Epithelial cell of esophagus (primary cell): ENCODE measurements at places on chromosomes 2 and 18.

DNA sequence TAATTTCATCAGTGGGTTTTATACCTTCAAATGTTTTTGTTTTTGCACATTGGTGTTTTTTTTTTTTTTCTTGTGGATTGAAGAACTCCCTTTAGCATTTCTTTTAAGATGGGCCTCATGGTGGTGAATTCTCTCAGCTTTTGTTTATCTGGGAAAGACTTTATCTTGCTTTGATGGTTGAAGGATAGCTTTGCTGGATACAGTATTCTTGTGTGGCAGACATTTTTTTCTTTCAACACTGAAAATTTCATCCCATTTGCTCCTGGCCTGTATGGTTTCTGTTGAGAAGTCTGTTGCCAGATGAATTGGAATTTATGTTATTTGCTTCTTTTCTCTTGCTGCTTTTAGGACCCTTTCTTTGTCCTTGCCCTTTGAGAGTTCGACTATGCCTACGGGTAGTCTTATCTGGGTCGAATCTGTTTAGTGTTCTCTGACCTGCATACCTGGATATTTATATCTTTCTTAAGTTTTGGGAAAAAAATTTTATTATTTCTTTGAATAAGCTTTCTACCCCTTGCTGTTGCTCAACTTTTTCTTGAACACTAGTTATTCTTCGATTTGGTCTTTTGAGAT, 25.6 kb downstream of the PRKRA start:
- DNase-seq, result no peak

DNA sequence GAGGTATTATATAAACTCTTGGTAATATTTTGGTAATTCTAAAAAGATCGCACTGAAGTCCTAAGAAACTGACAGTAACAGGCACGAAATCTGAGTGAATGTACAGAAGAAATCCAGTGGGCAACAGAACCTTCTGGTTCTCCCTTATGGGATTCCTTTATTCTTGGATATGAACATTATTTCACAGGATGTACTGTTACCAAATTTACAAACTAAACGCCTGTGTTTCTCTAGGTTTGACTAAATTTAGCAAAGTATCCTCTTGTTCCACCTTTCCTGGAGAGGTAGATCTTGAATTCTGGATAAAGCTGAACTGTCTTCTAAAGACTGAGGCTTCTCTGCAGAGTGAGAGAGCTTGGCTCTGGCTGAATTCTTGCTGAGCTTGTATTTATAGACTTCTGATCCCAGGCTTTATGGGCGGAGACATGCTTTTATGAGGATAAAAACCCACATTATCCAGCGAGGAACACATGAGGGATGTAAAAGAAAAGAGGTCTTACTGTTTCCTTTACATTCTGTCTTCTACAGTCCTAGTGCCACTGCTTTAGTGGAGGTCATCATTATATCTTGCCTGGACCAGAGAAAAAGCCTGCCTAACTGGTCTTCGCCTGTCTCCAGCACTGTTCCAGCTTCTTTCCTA, 220.8 kb downstream of the CDH2 start:
- no peak for DNase-seq

GRCh38 chr2:40457837-40458236, 5.9 kb upstream of the SLC8A1 start:
- DNase-seq, result no peak

DNA sequence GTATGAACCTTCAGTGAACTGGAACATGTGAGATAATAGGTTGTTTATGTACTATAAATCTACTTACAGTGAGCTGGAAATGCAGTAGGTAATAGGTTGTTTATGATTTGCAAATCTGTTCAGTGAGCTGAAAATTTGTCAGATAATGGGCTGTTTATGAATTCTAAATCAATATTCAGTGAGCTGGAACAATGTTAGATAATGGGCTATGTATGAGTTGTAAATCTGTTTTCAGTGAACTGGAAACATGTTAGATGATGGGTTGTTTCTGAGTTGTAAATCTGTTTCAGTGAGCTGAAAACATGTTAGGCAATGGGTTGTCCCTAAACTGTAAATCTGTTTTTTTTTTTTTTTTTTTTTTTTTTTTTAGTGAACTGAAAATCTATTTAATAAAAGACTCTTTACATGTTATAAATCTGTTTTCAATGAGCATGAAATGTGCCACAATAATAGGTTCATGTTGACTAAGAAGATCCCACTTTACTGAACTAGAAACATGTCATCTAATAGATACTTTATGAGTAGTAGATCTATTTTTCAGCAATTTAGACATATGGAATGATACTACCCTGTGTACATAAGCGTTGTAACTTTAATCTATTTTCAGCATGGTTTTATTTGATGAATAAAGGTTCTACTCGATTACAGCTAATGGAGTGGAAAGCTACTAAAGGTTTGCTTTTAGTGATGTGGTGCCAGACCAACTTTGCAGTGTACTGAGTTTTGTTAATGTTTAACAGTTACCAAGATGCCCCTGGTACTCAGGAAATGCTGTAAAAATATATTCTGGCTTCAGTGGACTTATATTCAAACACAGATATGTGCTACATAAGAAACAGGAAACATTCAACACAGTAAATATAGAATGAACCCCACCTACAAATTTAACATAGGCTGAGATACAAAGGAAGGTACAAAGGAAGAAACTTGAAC, 1471.8 kb downstream of the LRP1B start:
- no peak for DNase-seq

DNA sequence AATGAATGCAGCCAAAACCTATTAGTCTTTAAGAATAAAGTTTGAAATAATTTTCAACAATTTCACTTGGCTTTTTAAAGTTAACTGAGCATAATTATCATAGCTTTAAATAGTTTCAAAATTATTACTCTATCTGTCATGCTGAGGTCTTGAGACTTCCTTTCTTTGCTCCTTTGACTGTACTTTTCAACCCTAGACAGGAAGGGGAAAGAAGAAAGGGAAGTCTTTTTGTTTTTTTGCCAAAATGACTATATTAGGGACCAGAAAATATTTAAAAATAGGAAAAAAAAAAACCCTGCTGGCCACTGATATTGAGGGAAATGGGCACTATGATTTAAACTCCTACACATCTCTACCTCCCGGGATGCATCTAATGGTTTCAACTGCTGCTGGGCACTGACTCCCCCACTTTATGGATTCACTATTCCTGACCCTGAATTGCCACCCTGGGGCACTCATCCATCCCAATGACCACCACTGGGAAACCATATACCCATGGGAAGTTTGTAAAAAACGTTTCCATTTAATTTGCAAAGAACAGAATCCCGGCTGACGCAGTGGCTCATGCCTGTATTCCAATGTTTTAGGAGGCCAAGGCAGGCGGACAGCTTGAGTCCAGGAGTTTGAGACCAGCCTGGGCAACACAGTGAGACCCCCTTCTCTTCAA, 50.5 kb downstream of the GAREM1 start:
- DNase-seq, result no peak

DNA sequence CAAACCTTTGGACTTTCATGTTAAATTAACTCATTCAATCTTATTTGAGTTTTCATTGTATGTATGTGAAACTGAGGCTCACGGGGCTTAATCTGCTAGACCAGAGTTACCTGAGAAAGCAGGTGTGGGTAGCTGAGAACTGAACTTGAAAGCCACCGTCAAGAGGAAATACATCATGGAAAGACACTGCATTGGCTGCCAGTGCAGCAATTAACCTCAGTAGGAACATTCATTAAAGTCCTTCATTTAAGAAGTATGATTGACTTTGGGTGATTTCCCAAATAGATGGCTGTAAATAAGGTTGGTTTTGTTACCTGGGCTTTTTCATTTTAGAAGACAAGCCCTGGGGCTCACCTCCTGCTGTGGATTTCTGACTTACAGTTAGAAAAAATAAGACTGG, 36.5 kb upstream of the MGAT5 start:
- no peak for DNase-seq

DNA sequence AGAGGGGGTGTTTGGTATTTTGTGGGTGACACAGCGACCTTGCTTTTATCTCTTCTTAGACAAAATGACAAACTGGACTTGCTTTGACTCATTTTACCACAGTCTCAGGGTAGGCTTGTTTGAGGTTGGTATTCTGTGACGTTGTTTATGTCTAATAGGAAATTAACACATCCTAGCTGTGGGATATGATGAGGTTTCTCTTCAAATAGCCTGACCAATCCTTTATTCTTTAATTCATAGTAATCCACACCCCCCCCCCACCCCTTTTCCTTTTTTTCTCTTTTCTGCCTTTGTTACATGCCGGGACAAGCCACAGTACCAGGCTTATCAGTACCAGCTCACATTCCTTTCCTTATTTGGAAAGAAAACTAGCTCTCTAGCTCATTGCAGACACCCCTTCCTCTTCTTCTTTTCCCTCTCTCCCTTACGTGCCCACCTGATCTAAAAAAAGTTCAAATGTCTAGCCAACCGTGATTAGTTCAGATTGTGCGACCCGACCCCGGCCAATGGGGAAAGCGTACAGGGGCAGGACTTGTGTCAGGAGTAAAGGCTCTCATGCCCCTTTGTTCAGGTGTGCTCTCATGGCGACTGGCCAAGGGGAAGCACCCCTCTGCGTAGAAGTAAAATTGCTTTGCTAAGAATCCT, 52.2 kb upstream of the PTPRM start:
- peak; percentile 52 for DNase-seq

- DNase-seq, result no peak
These were observed 10.9 kb downstream of the SH3RF3 start for GRCh38 chr2:109139865-109140396.

GRCh38 chr18:48409591-48410094, 460 bp upstream of the ZBTB7C start:
- no peak for DNase-seq

DNA sequence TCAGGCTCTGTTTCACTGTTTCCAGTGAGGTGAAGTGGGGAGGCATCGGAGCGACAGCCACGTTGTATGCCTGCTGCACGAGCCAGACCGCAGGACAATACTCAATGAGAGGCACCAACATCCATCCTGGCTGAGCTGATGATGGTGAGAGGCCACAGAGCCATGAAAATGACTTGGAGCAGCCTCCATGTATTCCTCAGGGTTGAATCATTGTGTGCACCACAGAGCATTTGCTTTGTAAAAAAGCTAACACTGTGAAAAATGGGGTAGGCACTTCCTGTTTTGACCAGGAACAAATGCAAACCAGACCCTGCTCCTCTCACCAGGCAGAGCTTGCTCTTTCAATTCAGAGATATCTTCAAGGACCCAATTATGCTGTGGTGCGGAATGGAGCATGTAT, 87.2 kb downstream of the LPIN1 start:
- no peak for DNase-seq

GRCh38 chr2:20449501-20450200, 2.8 kb downstream of the RHOB start:
- DNase-seq, result no peak

- no peak for DNase-seq
These were observed 67.3 kb downstream of the CTNNA2 start for GRCh38 chr2:79580175-79580574.

- no peak for DNase-seq
These were observed 15.1 kb downstream of the PLCD4 start for GRCh38 chr2:218622606-218623365.

- peak; percentile 78 for DNase-seq
These were observed 44.0 kb upstream of the UBE2F start for GRCh38 chr2:237922641-237923361.

DNA sequence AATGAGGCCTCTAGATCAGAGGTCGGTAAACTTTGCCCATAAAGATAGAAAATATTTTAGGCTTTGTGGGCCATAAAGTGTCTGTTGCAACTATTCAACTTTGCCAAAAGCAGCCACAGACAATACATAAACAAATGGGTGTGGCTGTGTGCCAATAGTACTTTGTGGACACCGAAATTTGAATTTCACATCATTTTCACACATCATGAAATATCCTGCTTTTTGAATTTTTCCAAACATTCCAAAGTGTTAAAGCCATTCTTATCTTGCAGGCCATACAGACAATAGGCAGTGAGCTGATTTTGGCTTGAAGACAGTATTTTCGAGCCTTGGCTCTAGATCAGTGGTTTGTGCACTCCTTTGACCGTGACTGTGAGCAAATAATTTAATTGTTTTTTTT, 51.1 kb upstream of the EPC2 start:
- no peak for DNase-seq

DNA sequence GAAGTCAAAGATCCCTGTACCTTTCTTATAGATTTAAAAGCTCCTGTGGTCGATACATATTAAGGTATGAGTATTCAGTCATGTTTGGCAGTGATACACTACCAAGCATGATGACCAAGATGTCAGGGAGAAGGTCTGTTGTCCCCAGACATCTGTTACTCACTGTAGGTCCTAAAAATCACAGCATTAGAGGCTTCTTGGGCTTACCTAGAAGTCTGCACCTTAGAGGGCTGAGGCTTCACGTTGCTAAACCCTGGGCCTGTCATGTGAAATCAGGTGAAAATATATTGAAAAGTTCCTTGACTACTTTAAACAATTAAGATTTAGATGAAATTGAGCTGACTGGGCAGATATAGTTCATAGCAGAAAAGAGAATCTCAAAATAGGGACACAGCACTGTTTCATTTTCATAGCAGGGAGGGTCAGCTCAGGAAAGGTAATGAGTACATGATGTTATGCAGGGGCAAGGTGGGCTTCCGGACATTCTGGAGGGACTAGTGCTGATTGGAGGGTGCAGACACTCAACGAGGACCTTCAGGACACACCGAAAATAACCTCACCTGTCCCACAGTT, 78.7 kb downstream of the SPATS2L start:
- no peak for DNase-seq

GRCh38 chr2:62525549-62526269, 19.7 kb upstream of the TMEM17 start:
- DNase-seq, result no peak

- DNase-seq, result peak; percentile 26
These were observed 43.0 kb upstream of the KCNF1 start for GRCh38 chr2:10868465-10869314.

- DNase-seq, result no peak
These were observed 123.2 kb downstream of the RBM43 start for GRCh38 chr2:151138507-151138906.

GRCh38 chr2:191171708-191172355, 21.0 kb upstream of the STAT4 start:
- DNase-seq, result peak; percentile 98

DNA sequence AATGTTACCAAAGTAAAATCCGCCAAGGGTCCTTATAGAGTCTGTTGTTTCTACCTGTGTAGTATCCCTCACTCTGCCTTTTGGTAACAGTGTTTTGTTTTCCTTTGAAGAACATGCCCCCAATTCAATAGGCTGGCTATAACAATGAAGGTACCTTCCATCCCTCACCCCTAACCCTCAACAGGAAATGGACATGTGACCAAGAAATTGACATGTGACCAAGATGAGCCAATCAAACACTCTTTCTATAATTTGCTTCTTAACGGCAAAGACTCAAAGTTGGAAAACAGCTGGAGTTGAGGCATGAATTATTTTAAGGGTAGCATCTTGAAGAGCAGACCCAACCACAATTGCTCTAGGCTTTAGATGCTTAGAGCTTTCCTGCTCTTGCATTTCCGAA, 5.4 kb upstream of the MREG start:
- no peak for DNase-seq

GRCh38 chr2:150624001-150624401, 136.5 kb upstream of the RND3 start:
- DNase-seq, result peak; percentile 62

- DNase-seq, result peak; percentile 52
These were observed 5.9 kb downstream of the CCDC121 start for GRCh38 chr2:27622921-27623384.
